Activated CD4-positive, alpha-beta T cell treated with anti-CD3 and anti-CD28 coated beads, Interleukin-2, amount 10 ng/mL, durations not matched to agents 7 days and 5 days (primary cell): ENCODE measurements at places on chromosomes 4 and X. TPM values are rescaled to one million over a fixed set of nuclear protein-coding genes. Genes with fewer than 3 reads are reported as not detected.
A peak's percentile ranks its signal among the peaks of the same experiment; 100 is the strongest.

- no peak for DNase-seq
- H3K4me3 ChIP-seq: no peak overlapping the region
- peaks cover 5% of the 10 kb centered on the region for H3K27me3 ChIP-seq
- peaks cover 26% of the 10 kb centered on the region for H3K4me1 ChIP-seq
- no peak overlapping the region for H3K27ac ChIP-seq
Measured at GRCh38 chr4:102453827-102454226, 47.3 kb upstream of the NFKB1 start.

DNA sequence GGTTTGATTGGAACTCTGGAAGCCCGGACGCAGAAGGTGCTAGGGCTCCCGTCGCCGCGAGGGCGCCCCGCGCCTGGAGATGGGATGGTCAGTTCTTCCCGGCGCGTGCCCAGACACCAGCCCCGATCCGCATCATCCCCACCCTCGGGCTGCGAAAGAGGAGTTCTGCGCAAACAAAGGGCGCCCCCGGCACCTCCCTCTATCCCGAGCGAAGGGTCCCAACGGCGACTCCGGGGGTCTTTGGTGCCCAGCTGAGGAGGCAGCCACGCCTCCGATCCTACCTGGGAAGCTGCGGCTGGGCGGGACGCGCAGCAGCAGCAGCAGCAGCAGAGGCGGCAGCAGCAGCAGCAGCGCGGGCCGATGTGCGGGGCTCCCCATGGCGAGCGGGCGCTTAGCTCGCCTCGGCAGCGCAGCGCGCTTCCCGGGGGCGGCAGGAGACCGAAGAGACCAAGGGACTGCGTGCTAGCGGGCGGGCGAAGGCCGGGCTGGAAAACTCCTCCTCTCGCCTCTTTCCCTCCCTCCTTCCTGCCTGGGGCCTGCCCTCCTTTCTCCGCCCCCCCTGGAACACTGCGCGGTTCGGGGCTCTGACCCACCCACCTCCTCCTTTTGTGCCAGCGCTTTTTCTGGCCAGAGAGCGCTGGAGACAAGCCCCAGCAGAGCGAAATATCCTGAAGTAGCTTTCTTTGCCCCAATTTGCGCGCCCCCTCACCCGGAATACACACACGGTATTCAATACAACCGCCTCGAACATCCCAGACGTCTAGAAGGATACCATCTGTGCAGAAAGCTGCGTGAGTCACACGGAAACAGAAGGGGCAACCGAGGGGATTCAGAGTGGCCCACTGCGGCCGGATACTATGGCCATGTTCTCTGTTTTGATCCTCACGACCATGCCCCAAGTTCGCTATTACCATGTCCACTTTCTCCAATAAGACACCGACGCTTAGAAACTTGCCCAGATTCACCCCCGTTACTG lies at the start of gene SRPX:
TSS of gene SRPX (minus strand) at position 457 of the 976 bp plus-strand sequence. CDS start at position 378, 79 bp downstream.
- peaks cover 2% of the 10 kb centered on the region for H3K4me1 ChIP-seq
- H3K36me3 ChIP-seq: no peaks in the 10 kb centered on the region
- H3K27ac ChIP-seq: no peak within 1 kb of the TSS

DNA sequence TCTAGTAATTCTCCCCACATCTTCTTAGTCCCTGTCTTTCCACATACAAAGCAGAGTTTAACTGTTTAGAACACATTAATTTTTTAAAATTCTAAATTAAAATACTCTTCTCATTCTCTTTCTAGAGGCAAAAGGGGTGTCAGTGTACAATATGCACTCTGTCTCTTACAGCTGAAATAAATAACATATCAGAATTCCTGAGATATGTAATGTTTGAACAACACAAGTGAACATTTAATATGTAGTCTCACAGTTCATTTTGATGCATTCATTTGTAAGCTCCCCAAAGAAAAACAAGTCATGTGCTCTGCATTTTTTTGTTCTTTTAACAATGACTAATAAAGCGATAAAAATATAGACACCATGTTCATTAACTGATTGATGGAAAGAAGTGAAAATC lies 19.7 kb upstream of the SULT1B1 start:
- no peak for DNase-seq
- no peak overlapping the region for H3K27ac ChIP-seq
- no peak overlapping the region for H3K4me3 ChIP-seq
- no peaks in the 10 kb centered on the region for H3K27me3 ChIP-seq

GRCh38 chrX:45768666-45769236 lies 568.1 kb upstream of the DIPK2B start:
- peak overlapping the region; percentile 88 for H3K4me3 ChIP-seq
- DNase-seq: no peak
- H3K4me1 ChIP-seq: peaks cover 63% of the 10 kb centered on the region
- H3K27ac ChIP-seq: peak overlapping the region; percentile 95
- H3K27me3 ChIP-seq: no peaks in the 10 kb centered on the region
- peaks cover 21% of the 10 kb centered on the region for H3K36me3 ChIP-seq

DNA sequence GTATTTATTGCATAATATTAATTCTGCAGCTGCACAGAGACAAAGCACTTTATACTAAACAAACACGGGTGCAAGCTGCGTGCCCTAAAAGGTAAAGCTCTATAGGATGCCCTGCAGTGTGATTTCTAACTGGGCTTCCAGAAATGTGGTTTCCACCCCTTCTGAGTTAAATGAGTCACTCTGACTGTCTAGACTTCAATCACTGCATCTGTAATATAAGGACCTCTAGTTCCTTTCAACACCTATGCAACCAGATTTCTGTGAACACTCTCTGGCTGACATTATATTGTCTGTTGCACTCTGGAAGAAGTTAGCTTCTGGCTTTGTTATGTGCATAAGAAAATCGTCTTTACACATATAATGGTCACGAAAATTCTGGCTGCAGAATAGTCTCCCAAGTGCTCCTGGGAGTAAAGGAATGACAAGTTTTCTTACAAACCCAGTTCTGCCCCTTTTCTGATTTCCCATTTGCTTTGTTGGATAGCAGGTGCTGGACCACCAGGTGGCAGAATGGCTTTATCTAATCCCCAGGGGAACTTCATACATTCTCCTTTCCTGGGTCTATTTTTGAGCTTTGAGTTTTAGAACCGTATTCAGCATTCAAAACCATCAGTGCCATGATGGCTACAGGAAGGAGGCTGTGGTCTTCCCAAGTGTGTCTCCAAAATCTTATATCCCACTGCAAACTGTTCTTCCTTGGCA lies 842.2 kb downstream of the STIM2 start:
- H3K4me3 ChIP-seq: no peak overlapping the region
- DNase-seq: no peak
- no peak overlapping the region for H3K27ac ChIP-seq
- no peaks in the 10 kb centered on the region for H3K36me3 ChIP-seq
- no peaks in the 10 kb centered on the region for H3K27me3 ChIP-seq
- no peaks in the 10 kb centered on the region for H3K4me1 ChIP-seq

GRCh38 chrX:64352081-64352480 lies 43.2 kb downstream of the MTMR8 start:
- H3K27ac ChIP-seq: no peak overlapping the region
- no peaks in the 10 kb centered on the region for H3K27me3 ChIP-seq
- no peaks in the 10 kb centered on the region for H3K4me1 ChIP-seq
- DNase-seq: no peak

LEF1 gene
- total RNA-seq: 498 TPM

- no peaks in the 10 kb centered on the region for H3K27me3 ChIP-seq
- no peak for DNase-seq
- H3K4me1 ChIP-seq: peaks cover 23% of the 10 kb centered on the region
- no peak overlapping the region for H3K27ac ChIP-seq
- H3K4me3 ChIP-seq: no peak overlapping the region
Measured at GRCh38 chrX:39427906-39428305, 626.6 kb downstream of the MID1IP1 start.

- no peaks in the 10 kb centered on the region for H3K36me3 ChIP-seq
- H3K27me3 ChIP-seq: peaks cover 5% of the 10 kb centered on the region
- DNase-seq: no peak
- no peak overlapping the region for H3K4me3 ChIP-seq
- H3K27ac ChIP-seq: no peak overlapping the region
- no peaks in the 10 kb centered on the region for H3K4me1 ChIP-seq
Measured at GRCh38 chrX:73268463-73268862, 53.8 kb upstream of the NAP1L2 start.

DNA sequence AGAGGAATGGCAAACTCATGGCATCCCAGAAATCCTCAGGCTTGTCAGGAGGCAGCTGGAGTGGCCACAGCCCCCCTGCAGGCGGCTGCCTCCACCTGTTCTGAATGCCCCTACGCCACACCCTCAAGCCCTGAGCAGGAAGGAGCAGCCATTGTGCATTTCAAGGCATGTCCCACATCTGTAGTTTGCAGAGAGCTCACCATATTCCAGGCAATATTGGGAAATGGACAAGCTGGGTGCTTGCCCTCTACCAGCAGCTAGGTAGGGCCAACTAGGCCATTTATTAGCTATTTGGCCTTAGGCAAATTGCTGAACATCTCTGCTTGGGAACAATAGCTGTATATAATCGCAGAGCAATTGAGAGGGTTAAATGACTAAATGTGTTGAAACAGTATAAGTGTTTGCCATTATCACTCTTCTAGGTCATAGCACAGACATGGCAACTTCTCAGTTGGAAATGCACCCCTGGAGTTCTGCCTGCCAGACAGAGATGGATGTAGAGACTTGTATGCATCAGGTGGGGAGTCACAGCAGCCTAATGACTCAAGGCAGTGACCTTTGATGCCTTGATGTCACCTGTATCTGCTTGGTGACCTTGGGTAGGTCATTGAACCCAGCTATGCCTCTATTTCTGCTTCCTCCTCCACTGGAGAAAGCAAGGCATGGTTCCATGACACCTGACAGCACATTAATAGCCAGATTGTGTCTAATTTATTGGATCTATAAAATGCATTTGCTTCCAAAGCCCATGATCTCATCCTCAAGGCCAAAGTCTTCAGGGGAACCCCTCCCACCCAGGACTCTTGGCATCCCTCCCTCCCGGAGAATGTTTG lies 52.8 kb downstream of the FHDC1 start:
- no peaks in the 10 kb centered on the region for H3K27me3 ChIP-seq
- no peak overlapping the region for H3K27ac ChIP-seq
- no peak for DNase-seq

DNA sequence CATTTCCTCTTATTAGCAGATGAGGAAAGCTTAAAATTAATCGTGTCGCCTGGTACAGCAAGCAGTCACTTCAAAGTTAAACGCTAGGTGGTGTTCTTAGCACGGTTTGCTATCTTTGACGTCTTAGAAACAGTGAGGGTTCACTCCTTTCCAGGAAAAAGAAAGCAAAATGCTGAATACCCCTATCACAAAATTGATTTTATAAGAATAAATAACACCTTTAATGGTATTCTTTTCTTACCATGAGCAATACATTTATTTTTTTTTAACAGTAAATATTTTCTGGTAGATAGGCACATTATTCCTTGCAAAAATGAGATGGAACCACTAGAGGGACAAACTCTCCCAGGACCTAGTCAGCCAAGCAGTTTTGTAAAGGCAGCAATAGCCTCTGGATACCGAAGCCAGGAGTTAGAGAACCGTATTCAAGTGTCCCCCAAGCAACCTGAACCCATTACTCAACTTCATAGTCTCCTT lies 153.9 kb downstream of the KDR start:
- H3K36me3 ChIP-seq: no peaks in the 10 kb centered on the region
- no peak overlapping the region for H3K27ac ChIP-seq
- H3K27me3 ChIP-seq: no peaks in the 10 kb centered on the region
- H3K4me3 ChIP-seq: no peak overlapping the region
- DNase-seq: peak; percentile 10

DNA sequence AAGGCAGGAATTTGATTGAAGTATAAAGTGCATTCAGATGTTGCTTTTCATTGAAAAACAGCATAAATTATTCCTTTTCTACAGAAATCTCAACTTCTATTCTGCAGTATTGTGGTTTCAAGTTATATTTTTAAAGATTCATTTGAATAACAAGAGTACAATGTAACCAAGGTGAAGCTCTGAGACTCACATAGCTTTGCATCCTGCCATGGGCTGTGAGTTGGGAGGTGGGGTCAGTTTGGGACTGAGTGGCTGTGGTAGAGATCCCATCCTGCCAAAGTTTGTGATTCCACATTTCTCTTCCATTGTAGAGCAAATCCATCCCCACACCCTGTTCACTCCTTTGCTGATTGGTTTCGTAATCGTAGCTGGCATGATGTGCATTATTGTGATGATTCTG lies 69.2 kb downstream of the KIT start:
- no peaks in the 10 kb centered on the region for H3K27me3 ChIP-seq
- H3K36me3 ChIP-seq: no peaks in the 10 kb centered on the region
- H3K4me3 ChIP-seq: no peak overlapping the region
- DNase-seq: no peak

NDUFB11 gene
- 109 TPM for total RNA-seq

DNA sequence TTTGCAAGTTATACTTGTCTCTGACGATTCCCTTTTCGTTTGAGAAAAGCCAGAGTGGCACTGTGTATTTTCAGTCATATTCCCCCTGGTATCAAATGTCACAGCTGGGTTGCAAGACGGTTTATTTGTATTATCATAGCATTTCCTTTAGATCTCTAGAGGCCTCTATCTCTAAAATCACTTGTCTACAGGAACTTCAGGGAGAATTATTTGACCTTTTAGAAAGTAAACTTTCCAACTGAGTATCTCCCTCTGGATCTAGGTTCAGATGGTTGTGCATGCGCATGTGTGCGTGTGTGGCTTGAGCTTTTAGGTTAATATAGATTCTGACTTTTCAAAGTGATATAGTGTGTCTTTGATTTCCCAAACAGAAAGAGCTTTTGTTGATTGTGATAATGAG lies 15.1 kb upstream of the TAB3 start:
- no peak overlapping the region for H3K4me3 ChIP-seq
- peaks cover 5% of the 10 kb centered on the region for H3K27me3 ChIP-seq
- peaks cover 10% of the 10 kb centered on the region for H3K4me1 ChIP-seq
- H3K27ac ChIP-seq: no peak overlapping the region
- no peaks in the 10 kb centered on the region for H3K36me3 ChIP-seq

GRCh38 chr4:86250619-86251018 lies 109.2 kb downstream of the MAPK10 start:
- no peaks in the 10 kb centered on the region for H3K36me3 ChIP-seq
- H3K4me3 ChIP-seq: no peak overlapping the region
- H3K27ac ChIP-seq: no peak overlapping the region
- no peaks in the 10 kb centered on the region for H3K4me1 ChIP-seq
- no peak for DNase-seq

DNA sequence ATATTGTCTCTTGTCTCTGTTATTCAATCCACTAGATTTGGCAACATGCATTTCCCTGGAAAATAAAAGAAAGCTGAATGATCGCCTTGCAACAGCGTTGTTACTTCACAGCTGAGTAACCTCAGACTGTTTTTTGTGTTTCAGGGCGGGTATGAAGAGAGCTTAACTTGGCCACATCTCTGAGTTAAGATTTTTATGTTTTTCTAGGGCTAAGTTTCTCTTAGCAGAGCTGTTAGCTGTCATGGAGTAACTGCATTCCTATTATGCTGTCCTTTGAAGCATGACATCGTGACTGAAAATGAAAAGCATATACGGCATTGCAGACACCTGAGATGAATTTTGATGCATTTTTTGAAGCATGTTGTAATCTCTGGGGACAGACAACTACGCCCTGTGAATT lies 1798.9 kb downstream of the PCDH7 start:
- no peak overlapping the region for H3K27ac ChIP-seq
- H3K4me1 ChIP-seq: no peaks in the 10 kb centered on the region
- no peak for DNase-seq
- no peaks in the 10 kb centered on the region for H3K36me3 ChIP-seq
- H3K4me3 ChIP-seq: no peak overlapping the region
- H3K27me3 ChIP-seq: no peaks in the 10 kb centered on the region
